ENCODE measurements at places on chromosomes 5 and 9.
A peak's percentile ranks its signal among the peaks of the same experiment; 100 is the strongest.

DNA sequence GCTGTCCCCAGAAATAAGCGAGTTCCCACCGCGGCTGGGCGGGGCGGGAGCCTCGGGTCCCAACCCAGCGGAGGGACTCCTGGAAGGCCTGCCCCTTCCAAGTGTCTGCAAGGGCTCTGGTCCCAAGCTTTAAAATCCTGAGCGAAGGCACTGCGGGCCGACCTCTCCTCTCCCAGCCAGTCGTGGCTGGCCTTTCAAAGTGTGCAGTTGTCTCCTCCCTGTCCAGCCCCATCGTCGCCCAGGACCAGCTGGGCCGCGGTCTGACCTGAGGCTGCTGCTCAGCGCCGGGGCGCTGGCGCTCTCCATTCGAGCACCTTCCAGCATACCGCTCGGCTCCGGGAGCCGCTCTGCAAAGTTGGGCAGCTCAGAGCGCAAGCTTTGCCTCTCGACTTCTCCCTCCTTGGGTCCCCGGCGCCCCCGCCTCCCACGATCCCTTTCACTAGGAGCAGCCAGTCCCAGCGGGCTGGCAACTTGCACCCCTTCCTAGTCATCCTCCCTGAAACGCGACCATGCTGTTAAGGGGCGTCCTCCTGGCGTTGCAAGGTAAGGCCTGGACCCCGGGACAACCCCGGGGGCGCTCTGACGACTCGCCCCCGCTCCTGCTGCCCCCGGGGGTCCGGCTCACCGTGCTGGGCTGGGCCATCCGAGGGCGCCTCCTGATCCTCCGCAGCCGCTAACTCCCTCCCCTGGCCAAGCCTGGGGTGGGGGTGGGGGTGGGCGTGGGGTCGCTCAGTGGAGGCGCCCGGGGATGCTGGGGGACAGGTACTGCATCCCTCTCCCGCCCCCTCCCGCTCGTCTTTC is at the start of gene MAMDC2:
Gene MAMDC2, plus strand, starts transcription at position 160 of the 801 bp plus-strand sequence. Its CDS starts 350 bp downstream, at position 510.
- DNase-seq: no peak

DNA sequence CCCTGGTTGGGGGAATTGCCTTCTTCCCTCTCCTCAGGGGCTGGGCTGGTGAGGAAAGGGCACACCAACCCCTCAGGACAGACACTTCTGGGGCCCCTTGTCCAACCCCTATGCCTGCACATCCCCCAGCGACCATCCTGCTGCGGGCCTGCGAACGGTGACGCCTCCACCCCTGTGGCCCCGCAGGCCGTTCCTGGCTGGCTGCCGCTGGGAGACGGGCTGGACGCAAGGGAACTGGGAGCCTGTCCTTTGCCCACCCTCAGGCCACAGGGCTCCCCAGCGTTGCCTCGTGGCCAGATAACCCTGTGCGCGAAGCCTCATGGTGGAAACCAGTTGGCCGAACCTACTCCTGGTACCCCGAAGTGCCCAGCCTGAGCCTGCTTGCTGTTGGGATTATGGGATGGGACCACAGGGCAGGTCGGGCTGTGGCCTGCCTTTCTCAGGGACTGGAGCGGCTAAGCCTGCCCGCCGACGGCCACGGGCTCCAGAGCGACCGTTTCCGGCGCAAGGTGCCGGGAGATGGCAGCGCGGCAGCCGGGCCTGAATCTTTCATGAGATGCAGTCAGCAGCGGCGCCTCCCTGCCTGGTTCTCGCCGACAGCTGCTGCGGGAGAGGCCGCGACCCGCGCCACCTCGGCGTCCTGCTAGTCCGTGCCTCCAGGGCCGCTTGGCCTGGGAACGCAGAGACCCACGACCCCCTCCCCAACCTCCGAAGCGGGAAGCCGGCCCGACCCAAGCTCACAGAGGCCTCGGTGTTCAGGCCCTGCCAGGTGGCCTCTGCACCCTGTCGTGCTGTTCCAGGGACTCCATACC is 6.5 kb upstream of the PITX1 start:
- DNase-seq: no peak

DNA sequence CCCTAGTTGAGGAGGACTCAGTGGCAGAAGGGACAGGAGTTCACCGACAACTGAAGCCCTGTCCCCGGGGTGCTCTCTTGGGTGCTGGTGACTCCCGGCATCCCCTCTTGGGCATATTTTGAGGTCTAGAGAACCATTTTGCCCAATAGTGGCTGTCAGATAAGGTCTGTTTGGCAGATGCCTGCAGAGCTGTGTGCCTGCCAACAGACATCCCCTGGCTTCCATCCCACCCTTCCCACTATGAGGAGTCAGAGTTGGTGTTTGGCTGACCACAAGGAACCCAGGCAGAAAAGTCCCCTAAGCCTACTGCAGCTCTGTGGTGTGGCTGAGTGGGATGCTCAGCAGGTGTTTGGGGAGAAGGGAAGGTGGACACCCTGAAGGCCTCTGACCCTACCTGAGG is 207.0 kb downstream of the AUH start:
- DNase-seq: no peak

GRCh38 chr5:61279725-61280124 is 52.3 kb upstream of the ZSWIM6 start:
- DNase-seq: no peak

DNA sequence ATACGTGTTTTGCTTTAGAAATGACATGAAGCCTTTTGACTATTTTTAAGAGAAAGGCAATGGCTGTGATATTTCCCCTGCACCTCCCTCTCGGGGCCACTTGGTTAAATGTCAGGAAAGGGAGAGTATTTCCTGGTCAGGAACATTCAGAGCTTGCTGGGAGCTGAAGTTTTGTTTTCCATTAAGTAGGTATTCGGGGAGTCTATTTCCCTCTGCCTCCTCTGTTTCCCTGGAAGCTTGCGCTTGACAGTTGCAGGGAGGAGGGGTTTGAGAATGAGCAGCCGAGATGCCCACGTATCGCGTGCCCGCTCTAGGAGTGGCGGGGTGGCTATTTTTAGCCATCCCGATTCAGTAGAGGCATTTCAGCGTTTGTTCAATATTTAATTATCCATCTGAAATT is 6.7 kb downstream of the DAB2IP start:
- DNase-seq: no peak

- peak; percentile 71 for DNase-seq
Measured at GRCh38 chr5:172114875-172115422, 73.1 kb downstream of the STK10 start.

- no peak for DNase-seq
Measured at GRCh38 chr5:91632871-91633270, 249.8 kb upstream of the ARRDC3 start.

GRCh38 chr5:177249761-177250537 is 53.6 kb downstream of the RAB24 start:
- no peak for DNase-seq

DNA sequence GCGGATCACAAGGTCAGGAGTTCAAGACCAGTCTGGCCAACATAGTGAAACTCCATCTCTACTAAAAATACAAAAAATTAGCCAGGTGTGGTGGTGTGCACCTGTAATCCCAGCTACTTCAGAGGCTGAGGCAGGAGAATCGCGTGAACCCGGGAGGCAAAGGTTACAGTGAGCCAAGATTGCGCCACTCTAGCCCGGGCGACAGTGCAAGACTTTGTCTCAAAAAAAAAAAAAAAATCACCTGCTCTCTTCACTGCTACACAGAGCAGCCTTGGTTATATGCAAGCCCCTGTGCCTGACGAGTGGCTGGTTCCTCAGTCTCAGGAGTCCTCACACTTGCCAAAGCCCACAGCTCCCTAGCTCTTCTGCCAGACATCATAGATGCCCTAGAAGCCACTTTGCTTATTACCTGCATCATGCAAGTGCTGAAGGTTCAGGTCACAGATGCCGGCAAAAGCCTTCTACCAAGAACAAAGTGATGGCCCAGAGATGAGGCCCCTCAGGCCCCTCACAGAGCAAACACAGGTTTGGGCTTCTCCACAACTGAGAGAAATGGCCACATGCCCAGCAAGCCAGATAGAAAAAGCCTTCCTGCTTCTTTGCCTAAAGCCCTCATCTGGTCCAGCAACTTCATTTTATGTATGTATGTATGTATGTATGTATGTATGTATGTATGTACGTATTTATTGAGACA is 176.4 kb downstream of the AUH start:
- no peak for DNase-seq

DNA sequence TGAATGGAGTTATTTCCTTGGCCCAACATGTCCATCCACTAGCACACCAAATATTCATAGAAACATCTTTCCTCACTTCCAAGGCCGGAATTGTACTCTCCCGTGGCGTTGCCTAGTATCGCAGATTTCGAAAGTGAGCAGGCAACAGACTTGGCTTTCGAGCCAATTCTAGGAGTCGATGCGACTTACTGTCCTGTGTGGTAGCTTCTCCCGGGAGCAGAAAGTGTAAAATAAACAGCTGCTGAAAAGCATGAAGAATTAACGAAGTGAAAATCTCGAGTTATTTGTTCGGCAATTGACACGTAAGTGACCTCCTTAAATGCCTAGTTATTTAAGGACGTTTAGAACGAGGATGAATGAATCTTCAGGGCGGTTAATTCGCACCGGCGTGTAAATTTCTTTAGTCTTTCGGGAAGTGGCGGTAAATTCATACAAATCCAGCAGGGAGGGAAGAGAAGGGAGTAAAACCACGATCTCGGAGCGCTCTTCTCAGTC is 449 bp upstream of the PCSK5 start:
- no peak for DNase-seq

GRCh38 chr5:144368556-144368955 is 197.9 kb downstream of the KCTD16 start:
- no peak for DNase-seq

DNA sequence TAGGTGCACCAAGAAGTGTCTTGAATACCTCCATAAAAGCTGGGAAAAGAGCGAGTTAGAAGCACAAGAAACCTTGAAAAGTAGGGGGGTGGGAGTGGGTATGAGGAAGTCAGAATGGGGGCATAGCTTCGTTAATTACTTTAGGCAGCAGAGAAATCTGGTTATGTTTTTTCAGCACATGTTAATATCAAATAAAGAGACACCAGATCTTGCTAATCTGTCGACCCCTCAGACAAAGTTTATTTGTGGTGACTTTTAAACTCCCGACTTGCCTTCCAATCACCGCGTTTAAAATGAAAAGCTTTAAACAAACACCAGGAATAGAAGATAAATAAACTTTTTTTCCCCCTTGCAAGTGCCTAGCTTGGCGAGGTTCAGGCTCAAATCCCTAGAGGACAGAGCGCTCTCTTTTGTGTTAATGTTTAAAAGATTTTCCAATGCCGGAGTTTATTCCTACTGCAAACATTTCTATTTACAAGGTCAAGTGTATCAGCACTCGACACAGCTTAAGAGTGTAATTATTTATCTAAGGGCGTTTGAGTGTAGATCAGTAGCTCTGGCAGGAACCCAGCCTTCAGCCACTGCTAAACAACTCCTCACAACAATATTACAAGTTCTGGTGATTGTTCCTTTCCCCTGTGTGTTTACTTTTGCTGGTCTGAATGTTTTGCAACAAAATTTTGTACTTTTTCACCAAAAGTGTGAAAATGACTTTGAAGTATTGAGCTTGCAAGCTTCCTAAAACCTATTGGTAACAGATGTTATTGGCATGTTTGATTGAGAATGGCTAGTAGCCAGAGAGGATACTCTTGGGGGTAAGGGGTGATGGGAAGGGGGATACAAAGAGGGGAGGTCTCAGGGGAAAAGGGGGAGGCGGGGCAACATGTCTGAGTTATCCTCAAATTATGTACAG is 3.8 kb downstream of the GAS1 start:
- DNase-seq: no peak

Measured in stimulated activated CD4-positive, alpha-beta T cell treated with anti-CD3 and anti-CD28 coated beads, Interleukin-2, amount 100 ng/mL, for 4 hours (primary cell).